ENCODE measurements at places on chromosomes 3 and 15.

DNA sequence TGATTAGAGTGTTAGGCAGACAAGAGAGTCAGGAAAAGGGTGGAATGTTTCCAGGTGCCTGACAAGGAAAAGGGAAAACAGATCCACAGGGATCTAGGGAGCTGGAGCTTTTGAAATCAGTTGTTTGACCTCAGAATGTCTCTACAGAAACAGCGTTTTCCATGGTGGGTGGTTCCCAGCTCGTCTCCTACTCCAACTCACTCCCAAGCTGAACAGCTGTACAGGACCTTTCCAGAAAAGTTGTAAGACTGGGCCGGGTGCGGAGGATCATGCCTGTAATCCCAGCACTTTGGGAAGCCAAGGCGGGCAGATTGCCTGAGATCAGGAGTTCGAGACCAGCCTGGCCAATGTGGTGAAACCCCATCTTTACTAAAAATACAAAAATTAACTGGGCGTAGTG lies 55.7 kb upstream of the RYK start:
- DNase-seq = no peak

DNA sequence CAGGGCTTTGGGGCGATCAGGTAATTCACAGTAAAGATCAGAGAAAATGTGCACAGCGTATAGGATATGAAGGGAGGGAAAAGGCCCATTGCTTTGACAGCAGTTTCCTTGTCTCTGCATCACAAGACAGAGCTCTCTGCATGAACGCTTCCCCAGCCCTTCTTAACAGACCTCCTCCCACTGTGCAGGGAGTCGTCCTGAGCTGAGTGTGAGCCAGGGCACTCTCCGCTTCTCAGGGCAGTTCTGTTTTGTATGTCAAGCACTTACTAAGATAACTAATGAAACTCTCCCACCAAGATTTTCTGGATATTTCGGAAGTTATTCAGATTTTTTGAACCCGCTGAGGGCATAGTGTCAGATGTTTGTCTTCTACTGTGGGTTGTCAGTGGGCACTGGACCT lies 105.8 kb upstream of the C15orf61 start:
- DNase-seq = no peak

GRCh38 chr3:74592359-74592758 lies 22.1 kb downstream of the CNTN3 start:
- no peak for DNase-seq

GRCh38 chr3:107387555-107387954 lies 10.3 kb downstream of the CCDC54 start:
- no peak for DNase-seq

- DNase-seq = no peak
Observed at GRCh38 chr3:102712896-102713295, 278.1 kb downstream of the ZPLD1 start.

GRCh38 chr15:80059786-80060355 lies 395 bp downstream of the ZFAND6 start:
- peak; percentile 77 for DNase-seq

- no peak for DNase-seq
Observed at GRCh38 chr15:100078511-100079220, 263.1 kb downstream of the ADAMTS17 start.

DNA sequence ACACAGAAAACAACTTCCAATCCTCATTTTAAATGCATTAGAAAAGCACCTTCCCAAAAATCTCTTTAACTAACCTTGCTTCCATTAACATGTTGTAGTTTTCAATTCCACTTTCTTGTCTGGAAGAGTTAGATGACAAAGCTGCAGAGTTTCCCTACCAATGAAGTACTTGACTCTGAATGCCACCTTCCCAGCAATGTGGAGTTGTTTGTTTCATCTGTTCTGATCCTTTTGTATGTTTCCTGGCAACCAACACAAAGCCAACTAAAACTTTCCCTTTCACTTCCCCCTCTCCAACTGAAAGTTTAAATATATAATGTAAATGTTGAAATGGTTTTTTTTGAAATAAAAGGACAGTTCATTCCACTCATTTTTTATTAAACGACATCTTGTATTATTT lies at the start of gene WDR49:
Gene WDR49 (minus strand): TSS at position 183 of the 400 bp plus-strand sequence. CDS start 517 bp downstream, outside the sequence.
- no peak for DNase-seq

GRCh38 chr3:129004639-129005295 lies 3.7 kb downstream of the EFCC1 start:
- no peak for DNase-seq

DNA sequence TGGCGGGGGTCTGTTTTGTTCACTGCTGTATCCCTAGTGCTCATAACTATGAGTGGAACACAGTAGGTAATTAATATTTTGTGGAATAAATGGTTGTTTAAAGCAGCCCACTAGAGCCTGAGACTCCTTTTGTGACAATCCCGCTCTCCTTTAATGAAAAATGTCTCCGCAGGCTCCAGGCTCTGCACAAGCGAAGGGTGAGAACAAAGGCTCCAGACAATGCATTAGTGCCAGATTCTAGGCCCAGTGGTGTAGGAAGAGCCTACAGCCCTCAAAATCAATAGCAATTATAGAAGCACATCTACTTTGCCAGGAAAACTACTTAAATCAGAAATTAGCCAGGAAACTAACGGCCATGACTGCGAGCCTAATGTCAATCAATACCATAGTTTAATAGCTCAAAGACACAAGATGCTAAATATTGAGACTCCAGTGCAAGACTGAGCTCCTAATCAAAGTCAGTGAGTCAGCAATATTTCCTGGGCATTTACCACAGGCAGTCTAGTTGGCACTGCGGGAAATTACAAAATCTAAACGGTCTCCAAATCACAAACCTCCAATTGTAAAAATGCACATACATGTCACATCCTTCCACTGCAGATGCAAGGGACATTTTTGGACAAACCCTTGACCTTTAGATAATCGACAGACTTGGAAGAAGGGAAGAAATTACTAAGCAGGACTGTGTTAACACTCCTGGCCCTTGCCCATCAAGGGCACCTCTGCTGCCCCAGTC lies 2.3 kb downstream of the ANXA2 start:
- no peak for DNase-seq

GRCh38 chr3:146040630-146041029 lies 120.4 kb downstream of the PLOD2 start:
- no peak for DNase-seq

GRCh38 chr3:79587150-79587549 lies 180.6 kb downstream of the ROBO1 start:
- no peak for DNase-seq

- no peak for DNase-seq
Observed at GRCh38 chr3:69304396-69304795, 81.5 kb downstream of the FRMD4B start.

DNA sequence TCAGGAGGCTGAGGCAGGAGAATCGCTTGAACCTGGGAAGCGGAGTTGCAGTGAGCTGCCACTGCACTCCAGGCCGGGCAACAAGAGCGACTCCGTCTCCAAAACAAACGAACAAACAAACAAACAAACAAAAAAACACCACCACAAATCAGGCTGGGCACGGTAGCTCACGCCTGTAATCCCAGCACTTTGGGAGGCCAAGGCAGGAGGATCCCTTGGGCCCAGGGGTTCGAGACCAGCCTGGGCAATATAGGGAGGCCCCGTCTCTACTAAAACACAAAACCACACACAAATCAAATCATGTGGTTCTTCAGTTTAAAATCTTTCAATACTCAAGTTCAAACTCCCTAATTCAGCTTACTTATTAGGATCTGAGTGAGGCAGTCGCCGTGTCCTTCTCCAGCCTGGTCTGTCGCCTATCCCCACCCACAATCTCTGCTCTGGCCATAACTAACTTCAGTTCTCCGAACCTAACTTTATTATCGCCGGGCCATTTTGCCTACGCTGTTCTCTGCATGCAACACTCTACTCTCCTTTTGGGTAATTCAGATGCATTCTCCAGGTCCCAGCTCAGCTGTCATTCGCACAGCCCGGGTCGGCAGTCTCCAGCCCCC lies 660 bp upstream of the RTF1 start:
- DNase-seq = no peak

GRCh38 chr15:83585601-83586335 lies 68.2 kb upstream of the ADAMTSL3 start:
- DNase-seq = no peak

DNA sequence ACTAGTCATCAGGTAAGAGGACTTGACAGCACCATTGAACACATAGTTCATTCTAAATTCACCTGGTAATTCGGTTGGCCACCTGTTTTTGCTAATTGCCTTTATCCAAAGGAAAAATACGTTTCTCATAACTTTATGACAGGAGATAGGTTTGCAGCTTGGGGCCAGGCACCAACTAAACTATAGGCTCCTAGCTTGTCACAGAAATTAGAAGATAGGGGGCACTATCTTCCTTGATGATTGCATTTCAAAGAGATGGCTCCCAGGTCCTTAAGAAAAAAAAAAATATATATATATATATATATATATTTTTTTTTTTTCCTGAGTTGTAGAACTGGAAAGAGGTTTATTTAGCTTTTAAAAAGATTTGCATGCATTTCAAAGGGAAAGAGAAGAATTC lies 563.6 kb downstream of the NAALADL2 start:
- DNase-seq = no peak

GRCh38 chr3:115072265-115073021 lies 74.6 kb downstream of the ZBTB20 start:
- DNase-seq = no peak

DNA sequence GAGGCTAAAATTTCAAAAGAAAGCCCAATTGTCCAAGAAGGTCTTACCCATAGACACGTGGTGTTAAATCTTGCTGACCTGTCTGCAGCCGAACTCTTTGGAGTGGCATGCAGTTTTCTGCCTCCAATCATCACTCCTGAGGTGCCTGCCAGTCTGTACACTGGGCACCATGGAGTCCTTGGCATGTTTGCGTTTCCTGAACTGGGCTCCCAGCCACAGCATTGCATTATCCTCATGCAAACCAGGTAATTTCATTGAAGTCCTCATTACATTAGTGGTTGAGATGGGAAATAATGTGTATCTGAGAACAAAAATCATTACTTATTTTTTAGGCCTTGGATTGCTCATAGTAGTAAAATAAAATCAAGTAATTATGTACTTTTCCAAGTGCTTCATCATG lies 152.3 kb downstream of the AKAP13 start:
- DNase-seq = no peak

GRCh38 chr3:120497336-120497735 lies 46.5 kb upstream of the FSTL1 start:
- no peak for DNase-seq

GRCh38 chr3:135097276-135097946 lies 302.4 kb downstream of the EPHB1 start:
- DNase-seq = no peak

- DNase-seq = no peak
Observed at GRCh38 chr3:107542665-107543064, 19.9 kb downstream of the BBX start.

DNA sequence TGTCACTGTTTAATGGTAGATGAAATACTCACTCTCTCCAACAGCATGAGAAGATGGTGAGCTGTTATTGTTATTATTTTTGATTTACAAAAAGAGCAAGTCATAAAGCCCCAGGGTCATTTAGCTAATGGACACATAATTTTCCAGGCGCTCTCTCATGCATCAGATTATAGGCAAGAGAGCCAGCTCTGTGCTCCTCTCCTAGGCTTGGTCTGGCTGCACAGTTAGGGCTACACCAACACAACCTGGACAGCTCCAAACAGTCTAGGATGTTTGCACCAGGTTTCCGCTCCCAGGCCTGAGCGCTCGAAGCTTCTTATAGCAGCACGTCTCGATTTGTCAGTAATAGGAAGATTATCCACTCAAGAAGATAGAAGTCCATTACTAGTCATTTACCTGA lies 123.7 kb downstream of the FAM43A start:
- DNase-seq = no peak

- DNase-seq = no peak
Observed at GRCh38 chr3:9507586-9508578, 45.7 kb downstream of the LHFPL4 start.

GRCh38 chr3:128423525-128424147 lies 43.1 kb downstream of the DNAJB8 start:
- no peak for DNase-seq

DNA sequence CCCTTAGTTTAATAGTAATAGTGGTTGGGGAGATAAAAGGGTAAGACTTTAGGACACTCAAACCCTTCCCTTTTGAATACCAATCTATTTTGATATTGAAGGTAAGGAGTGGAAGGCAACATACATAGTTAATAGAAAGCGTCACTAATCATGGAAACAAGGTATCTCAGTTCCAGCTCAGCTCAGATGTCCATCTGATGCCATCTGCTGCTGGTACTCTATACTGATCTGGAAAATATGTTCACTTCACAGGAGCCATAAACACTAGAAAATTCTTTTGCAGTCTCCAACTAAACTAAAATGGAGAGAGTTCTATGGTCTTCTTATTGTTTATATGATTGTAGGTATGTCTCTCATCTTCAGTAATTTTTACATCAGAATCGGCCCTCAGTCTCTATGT lies 1777.1 kb downstream of the OTOL1 start:
- no peak for DNase-seq

- no peak for DNase-seq
Observed at GRCh38 chr15:67149773-67150022, 84.3 kb downstream of the SMAD3 start.

DNA sequence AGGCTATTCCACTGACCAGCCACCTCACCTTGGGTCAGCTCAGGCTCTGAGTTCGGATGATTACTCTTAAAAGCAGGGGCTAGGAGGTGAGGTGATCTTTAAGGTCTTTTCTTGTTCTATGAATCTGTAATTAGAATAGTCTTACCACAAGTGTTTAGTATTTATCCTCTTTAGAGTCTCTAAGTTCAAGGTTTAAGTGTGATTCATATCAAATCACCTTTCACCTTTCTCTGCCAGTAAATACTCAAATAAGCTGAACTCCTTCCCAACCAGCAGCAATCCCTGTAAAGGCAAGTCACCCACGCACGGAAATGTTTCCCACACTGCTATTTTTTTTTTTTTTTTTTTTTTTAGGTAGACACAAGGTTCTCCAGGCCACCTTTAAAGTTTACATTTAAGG lies 14.5 kb upstream of the TMEM44 start:
- DNase-seq = no peak

- DNase-seq = no peak
Observed at GRCh38 chr3:126781889-126782491, 78.0 kb downstream of the CHCHD6 start.

DNA sequence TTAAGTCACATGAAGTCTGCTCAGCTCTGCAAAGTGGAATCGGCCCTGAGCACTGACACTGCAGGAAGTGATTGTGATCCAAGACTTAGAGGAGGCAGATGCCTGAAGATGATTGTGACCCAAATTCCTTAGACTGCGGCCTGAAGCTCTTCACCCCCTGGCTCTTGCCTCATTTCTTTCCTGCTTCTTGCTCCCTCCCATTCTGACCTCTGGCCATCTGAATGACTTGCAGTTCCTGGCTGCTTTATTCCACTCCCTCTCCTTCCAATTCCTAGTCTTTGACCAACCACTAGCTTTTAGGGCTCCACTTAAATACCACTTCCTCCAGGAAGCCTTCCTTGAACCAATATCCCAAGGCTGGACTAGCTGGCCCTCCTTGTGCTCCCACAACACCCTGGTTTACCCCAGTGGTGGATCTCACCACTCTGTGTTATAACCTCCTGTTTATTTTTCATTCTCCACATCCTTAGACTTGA lies 9.9 kb upstream of the EPB42 start:
- no peak for DNase-seq

DNA sequence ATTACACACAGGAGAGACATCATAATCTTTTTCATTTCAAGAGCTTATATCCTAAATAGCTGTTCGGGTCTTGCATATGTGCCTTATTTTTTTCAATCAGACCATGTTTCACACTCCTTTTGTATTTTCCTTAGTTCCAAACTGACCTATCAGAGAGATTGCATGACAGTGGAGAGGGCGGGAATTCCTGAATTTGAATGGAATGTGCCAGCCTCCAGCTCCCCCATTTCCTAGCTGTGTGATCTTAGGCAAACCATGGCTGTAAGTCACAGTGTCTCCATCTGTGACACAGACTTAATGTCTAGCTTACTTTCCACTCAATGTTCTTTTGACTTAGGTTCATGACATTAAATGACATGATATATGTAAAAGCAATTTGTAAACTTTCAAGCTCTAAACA lies 62.0 kb upstream of the CSTA start:
- DNase-seq = no peak

Measured in stimulated activated CD8-positive, alpha-beta memory T cell treated with anti-CD3 and anti-CD28 coated beads, Interleukin-12 subunit alpha, Interleukin-12 subunit beta, amount 100 ng/mL, for 4 hours (primary cell).